Left cardiac atrium (tissue), 4 donors: ENCODE measurements at places on chromosomes 11 and 22. TPM values are rescaled to one million over a fixed set of nuclear protein-coding genes. Genes with fewer than 3 reads are reported as not detected.

RPS6KA4 gene
- total RNA-seq, result 18.1 TPM

TREH gene
- not detected for total RNA-seq

SDHAF2 gene
- 30.5 TPM for total RNA-seq

UPK3A gene
- not detected for total RNA-seq

PIWIL4 gene
- total RNA-seq, result 1.5 TPM

ART5 gene
- total RNA-seq, result 0.21 TPM

IL18 gene
- total RNA-seq, result 4.7 TPM

SNX32 gene
- total RNA-seq, result not detected

GGT5 gene
- total RNA-seq, result 41.5 TPM

OR56A1 gene
- not detected for total RNA-seq

ST3GAL4 gene
- total RNA-seq, result 57.1 TPM

BIRC3 gene
- total RNA-seq, result 8.4 TPM

TSPAN32 gene
- 15.0 TPM for total RNA-seq
